ENCODE measurements at places on chromosomes 7 and 10.

- DNase-seq, result peak; percentile 59
Measured at GRCh38 chr7:74222851-74223710, 13.3 kb downstream of the LAT2 start.

GRCh38 chr10:31468536-31468859 lies 149.5 kb downstream of the ZEB1 start:
- DNase-seq, result no peak

GRCh38 chr10:93903051-93903450 lies 9.3 kb downstream of the SLC35G1 start:
- no peak for DNase-seq

DNA sequence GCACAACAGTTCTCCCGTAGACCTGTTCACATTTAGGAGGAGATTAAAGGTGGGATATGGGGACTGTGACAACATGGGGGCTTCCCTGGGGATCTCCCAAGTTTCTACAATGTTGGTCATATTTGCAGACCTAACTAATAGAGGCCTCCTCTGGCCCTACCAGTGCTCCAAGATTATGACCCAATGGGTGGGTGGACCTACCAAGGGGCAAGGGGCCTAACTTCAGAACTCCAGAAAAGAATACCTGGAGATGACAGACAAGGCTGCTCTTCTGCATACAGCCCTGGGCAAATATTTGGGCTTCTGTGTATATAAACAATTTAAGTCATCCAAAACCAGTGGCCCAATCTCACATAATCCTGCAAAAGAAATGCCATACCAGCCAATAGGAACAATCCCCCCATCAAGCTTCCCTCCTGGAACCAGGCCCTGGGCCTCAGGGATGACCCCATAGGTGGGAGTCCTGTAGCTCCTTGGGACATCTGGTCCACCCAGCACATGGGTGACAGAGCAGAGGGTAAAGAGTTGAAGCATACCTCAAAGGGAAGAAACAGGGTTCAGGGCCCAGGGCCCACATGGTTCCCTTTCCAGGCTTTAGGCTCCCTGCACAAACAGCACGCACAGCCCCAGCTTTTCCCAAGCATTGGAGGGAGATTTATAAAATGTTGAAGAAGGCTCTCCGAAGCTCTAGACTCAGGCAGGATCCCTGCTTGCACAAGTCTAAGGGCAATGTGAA lies 86.1 kb upstream of the CHST15 start:
- no peak for DNase-seq

GRCh38 chr7:94301024-94301586 lies 93.6 kb upstream of the COL1A2 start:
- DNase-seq, result no peak

- no peak for DNase-seq
Measured at GRCh38 chr7:159125104-159125954, 19.3 kb downstream of the VIPR2 start.

GRCh38 chr10:95755511-95756004 lies 405 bp upstream of the ENTPD1 start:
- DNase-seq, result peak; percentile 79

- DNase-seq, result no peak
Measured at GRCh38 chr7:31116615-31117014, 64.5 kb downstream of the ADCYAP1R1 start.

- DNase-seq, result no peak
Measured at GRCh38 chr10:71244431-71245419, 32.4 kb downstream of the UNC5B start.

- no peak for DNase-seq
Measured at GRCh38 chr10:46227936-46228562, 58.7 kb upstream of the ANTXRL start.

GRCh38 chr10:73218431-73219191 lies 28.4 kb downstream of the DNAJC9 start:
- DNase-seq, result no peak

GRCh38 chr7:32868116-32868515 lies 23.4 kb downstream of the KBTBD2 start:
- no peak for DNase-seq

GRCh38 chr10:124087672-124088634 lies 5.4 kb downstream of the CHST15 start:
- peak; percentile 52 for DNase-seq

- peak; percentile 75 for DNase-seq
Measured at GRCh38 chr10:80453842-80454512, at the start of gene TSPAN14. TSS of gene TSPAN14 (plus strand) at chr10:80454310. CDS start at chr10:80489234, 34,924 bp downstream.

DNA sequence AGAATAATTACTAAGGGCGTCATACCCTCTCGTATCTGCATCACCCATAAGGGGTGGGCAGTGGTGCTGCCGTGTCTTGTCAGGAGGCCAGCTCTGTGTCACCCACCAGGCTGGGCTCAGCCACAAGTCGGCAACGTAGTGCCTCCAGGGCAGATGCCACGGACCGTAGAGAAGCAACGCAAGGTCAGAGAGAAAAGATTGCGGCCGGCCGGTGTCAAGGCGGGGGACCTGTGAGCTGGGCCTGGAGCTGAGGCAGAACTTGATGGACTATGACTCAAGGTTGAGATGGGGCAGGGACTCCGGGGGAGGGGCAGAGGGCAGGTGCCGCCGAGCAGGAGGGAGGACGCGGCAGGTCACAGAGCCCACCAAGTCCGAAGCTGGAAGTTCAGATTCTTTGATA lies 29.5 kb downstream of the FOXK1 start:
- DNase-seq, result no peak

- DNase-seq, result no peak
Measured at GRCh38 chr7:94452239-94452638, 57.4 kb upstream of the CASD1 start.

DNA sequence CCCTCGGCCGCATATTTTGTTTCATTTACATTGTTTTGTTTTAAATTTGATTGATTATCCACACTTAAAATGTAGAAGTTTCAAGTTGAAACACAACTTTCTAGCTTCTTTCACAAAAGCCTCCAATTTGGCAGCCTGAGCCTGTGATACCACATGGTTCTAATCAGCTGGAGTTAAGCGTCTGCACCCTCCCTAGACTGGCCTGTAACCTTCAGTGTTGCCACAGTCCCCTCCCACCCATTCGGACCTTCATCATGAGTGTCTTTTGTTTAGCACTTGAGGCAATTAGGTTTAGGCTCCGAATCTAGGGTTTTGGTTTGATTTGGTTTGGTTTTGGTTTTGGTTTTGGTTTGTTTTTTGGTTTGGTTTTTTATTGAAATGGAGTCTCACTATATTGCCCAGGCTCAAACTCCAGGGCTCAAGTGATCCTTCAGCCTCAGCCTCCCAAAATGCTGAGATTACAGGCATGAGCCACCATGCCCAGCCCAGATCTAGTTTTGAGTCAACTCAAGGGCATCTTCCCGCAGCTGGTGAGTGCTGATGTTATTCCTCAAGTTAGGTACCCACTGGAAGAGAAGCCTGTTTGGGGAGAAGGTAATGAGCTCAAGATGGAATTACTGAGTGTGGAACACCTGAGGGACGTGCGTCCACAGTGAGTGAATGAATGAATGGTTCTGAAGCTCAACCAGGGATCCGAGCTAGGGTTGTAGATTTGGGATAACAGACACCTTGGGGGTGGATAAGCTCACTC lies 201.4 kb downstream of the HECW1 start:
- DNase-seq, result no peak

- DNase-seq, result no peak
Measured at GRCh38 chr7:26101361-26102151, 50.4 kb upstream of the NFE2L3 start.

GRCh38 chr7:121267612-121268011 lies 61.2 kb upstream of the WNT16 start:
- DNase-seq, result no peak

- DNase-seq, result peak; percentile 64
Measured at GRCh38 chr7:50647286-50647980, 82.2 kb upstream of the DDC start.

DNA sequence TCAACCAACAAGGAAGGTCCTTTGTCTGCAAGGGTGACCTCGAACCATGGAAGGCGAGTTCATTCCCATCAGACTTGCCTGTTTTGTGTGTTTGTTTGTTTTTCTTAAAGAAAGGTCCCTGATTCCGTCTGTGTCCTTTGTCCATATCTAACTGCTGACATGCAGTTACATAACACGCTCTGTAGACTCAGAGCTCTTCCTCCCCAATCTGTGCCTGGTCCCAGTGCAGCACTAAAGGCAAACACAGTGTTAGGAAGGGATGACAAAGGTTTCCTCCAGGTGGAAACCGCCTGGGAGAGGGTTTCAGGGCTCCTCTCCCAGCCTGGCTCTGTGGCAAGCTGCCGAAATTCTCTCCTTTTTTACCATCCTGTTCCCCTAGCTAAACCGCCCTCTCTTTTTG lies 13.4 kb downstream of the JCAD start:
- no peak for DNase-seq

DNA sequence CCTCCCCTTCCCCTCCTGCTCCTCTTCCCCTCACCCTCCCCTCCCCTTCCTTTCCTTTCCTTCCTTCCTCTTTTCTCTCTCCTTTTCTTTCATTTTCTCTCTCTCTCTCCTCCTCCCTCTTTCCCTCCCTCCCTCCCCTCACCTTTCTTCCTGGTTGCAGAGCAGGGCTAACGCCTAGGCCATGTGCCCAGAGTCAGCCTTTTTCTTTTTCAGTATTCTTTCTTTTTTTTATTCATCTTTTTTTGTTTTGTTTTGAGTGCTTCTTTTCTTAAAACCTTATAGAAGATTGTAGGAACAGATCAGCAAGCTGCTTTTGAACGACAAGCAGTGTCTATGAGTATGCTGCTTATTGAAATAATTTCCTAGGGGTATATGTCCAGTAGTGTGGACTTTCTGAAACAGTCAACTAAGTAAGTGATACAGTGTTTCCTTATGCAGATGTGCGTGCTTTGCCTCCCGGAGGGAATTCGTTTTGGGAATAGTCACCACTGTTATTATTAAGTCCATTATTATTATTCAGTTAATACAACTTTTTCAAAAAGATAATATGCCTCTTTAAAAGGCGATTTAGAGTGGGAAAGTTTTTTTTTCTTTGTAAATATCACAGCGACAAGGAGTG lies 219.2 kb downstream of the CAMK1D start:
- DNase-seq, result no peak

DNA sequence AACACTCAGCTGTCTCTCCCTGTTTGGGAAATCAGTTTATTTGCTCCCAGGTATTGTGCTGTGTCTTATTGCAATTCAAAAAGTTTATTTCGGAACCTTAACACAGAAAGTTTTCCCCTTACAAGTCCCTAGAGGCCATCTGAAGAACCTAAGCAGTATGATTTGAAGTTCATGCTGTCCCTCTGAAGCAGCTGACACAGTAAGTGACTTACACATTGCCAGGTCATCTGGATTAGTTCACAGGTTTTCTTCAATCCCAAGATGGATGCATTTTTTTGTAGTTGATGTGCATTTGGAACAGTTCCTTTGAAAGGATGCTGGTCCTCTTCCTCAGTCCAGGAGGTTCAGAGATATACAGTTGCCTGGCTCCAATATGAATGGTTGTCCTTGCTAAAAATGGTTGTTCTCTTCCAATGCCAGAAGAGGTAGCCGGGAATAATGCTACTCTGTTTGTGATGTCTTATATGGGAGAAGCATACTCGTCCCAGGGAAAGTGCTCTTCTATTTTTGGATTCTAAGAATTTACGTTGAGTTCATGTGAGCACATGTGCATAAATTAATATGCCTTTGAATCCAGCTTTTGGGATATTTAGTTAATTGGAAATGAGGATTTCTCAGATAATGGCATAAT lies 183.5 kb upstream of the PHYHIPL start:
- no peak for DNase-seq

- DNase-seq, result no peak
Measured at GRCh38 chr10:85794553-85794952, 572.0 kb downstream of the GRID1 start.

DNA sequence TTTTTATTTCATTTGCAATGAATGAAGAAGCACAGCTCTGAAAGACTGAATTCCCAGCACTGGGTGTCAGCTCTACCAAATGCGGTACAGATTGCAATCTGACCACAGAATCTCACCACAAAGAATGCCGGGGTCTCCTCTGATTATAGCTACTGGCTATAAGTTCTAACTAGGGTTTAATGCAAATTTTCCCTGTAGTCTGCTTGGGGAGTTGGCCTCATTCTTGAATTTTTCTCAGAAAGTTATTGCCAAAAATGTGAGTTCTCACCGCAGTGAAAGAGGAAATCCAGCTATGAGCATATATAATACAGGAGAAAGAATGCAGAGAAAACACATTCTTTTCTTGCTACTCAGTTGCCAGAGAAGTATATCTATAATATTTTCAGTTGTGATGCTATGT lies 1255.7 kb upstream of the LRRTM3 start:
- no peak for DNase-seq

DNA sequence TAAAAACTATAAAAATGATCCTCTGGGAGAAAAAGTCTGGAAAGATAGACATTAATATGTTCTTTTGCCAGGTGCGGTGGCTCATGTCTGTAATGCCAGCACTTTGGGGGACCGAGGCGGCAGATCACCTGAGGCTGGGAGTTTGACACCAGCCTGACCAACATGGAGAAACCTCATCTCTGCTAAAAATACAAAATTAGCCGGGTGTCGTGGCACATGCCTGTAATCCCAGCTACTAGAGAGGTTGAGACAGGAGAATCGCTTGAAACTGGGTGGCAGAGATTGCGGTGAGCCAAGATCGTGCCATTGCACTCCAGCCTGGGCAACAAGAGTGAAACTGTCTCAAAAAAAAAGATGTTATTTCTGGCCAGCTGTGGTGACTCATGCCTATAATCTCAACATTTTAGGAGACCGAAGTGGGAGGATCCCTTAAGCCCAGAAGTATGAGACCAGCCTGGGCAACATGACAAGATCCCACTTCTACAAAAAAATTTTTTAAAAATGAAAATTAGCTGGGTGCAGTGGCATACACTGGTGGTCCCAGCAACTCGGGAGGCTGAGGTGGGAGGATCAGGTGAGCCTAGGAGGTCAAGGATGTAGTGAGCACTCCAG lies 101.9 kb upstream of the LRRN3 start:
- no peak for DNase-seq

GRCh38 chr7:50957855-50958254 lies 175.2 kb upstream of the GRB10 start:
- DNase-seq, result no peak

DNA sequence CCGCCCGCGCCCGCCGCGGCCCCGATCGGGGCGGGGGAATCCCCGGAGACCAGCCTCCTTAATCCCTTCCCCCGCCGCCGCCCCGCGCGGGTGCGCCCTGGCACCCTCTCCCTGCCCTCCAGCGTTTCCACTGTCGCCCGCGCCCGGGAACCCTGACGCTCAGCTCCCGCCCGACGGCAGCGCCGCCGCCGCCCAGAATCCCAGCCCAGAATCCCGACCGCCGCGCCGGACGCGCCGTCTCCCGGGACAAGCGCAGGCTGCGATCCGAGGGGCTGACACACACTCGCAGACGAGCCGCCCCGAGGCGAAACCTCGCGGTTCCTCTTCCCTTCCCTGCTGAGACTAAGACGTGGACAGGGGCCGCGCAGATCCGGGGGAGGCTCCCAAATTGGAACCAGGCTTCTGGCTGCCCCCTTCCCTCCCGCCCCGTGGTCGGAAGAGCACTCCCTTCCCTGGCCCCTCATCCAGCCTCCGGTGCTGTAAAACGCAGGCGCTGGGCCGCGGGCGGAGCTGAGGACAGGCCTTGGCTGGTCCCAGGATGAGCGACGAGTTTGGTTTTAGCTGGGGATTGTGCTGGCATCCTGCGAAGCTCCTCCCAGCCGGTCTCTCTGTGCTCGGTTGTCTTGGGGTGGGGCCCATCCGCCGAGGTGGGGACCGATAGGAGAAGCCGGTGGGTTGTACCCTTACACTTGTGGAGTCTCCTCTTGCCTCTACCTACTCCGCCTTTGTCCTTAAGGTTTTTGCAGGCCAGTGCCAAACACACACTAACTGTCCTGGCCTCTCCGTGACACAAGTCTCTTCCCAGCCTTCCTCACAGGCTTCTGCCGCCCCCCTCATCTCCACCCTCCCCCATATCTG lies 1.1 kb downstream of the MARVELD1 start:
- DNase-seq, result peak; percentile 92

GRCh38 chr10:60975716-60976115 lies 31.7 kb upstream of the RHOBTB1 start:
- DNase-seq, result no peak

GRCh38 chr7:22864855-22865601 lies 42.4 kb upstream of the TOMM7 start:
- DNase-seq, result no peak
